Right atrium auricular region (tissue), 2 donors: ENCODE measurements at places on chromosomes 2 and 18.

DNA sequence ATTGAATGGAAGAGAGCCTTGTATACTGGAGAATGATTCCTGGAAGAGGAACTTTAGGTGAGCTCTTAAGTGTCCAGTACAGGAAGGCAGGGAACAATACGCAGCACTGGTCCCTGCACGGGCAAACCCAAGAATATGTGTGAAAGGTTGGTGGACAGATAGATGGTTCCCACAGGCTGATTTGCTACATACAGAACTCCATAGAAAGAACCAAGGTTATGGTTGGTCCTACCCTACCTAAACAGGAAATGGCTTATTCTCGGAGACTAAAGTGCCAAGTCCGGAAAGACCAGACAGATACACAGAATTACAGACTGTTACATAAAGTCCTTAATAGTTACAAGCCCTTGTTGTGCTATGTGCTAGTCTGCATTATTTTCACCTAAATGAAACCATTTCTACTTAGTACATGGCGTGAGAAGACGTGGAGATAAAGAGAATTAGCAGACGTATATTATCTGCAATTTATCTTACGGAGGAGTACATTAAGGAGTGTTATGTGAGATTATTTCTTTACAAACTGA is 1.2 kb downstream of the REV1 start:
- no peak for DNase-seq

DNA sequence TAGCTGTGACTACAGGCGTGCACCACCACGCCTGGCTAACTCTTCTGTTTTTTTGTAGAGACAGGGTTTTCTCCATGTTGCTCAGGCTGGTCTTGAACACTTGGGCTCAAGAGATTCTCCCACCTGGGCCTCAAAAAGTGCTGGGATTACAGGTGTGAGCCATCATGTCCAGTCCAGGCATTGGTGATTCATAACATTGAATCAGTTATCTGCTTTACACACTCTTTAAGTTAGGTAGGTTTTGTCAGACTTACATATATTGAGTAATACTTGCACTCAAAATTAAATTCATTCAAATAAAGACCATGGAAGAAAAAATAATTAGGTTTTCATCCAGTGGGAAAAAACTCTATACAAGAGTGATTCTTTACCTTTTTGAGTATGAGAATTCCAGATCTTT is 93.2 kb upstream of the XPO1 start:
- no peak for DNase-seq

GRCh38 chr2:13093416-13093991 is 376.8 kb downstream of the TRIB2 start:
- DNase-seq: no peak

GRCh38 chr18:28522236-28522635 is 345.3 kb upstream of the CDH2 start:
- no peak for DNase-seq

GRCh38 chr2:12948961-12949353 is 232.2 kb downstream of the TRIB2 start:
- DNase-seq: no peak

DNA sequence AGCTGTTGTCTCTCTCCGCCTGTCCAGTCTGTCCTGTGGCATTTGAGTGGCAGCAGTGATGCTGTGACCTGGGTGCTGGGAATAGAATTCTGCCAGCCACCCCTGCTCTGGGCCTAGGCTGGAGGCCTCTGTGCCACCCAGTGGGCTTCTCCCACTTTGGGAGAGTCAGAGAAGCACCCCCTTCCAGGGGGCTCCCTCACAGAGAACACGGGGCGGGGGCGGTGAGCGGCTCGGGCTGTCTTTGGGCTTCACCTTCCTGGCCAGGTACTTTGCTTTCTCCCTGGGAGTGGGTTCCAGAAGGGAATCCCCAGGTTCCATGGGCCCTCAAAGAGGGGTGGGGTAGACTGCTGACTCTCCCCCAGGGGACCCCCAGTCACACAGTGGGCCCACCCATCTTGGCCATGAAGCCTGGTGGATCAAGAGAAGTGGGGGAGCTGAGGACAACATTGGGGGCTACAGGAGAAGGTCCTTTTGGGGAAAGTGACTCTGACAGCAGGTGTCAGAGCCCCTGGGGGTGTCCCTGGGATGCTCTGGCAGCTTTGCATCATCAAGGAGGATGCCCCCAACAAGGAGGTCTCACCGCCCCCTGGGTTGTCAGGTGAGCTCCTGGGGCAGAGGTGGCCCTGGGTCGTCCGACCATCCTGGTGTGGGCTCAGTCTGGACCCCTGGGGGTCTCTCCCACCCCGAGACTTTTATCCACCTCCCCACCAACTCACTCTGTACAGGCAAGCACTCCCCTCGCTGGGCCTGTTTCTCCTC is 18.8 kb upstream of the BOK start:
- no peak for DNase-seq

GRCh38 chr2:41827354-41827971 is 220.4 kb upstream of the PKDCC start:
- no peak for DNase-seq

- DNase-seq: no peak
These were observed 247.0 kb downstream of the TWIST2 start for GRCh38 chr2:239094867-239095266.

- DNase-seq: no peak
These were observed 37.9 kb upstream of the RPL31 start for GRCh38 chr2:100964222-100964621.

DNA sequence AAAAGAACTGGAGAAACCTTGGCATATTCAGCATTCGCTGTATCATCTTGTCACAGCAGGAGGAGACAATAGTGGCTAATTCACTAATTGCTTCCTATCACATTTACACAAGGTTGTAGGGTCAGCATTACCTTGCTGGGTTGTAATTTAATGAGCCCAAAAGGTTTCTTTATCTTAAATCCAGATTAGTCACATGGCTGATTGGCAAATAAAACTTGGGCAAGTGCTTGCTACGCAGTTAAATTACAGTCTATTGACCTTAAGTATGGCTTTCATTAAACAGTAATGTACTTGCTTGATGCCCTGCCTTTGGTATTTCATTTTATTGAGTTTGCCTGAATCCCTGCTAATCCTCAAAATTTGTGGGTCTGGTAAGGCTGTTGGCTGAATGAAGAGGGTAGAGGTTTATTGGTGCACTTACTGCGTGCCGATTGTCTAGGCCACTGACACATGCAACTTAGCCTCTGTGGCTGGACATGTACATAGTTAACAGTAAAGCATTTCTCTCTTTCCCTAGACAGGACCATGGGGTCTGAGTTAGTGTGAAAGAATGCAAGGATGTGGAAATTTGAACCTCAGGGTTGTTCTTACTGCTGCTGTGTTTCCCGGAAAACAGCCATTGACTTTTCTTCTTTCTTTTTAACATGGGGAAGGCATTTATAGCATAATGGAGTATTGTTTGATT is 34.3 kb downstream of the FMNL2 start:
- DNase-seq: no peak

DNA sequence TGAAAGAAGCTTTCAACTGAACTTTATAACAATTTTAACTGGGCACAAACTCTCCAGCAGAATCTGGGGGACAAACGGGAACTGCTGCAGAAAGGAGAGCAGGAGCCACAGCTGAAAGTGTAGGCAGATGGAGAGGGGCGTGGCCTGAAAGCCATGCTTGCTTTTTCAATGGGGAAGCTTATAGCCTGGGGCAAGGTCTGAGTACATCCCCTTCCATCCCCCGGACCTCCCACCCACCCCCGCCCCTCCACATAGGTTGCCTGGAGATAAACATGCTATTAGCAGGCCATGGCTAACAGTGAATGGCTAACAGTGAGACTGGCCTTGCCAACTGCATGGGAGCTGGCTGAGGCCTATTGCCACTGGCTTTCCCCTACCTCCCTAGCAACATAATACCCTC is 317.9 kb upstream of the TANK start:
- no peak for DNase-seq

GRCh38 chr2:203501873-203502272 is 33.2 kb downstream of the RAPH1 start:
- DNase-seq: no peak

DNA sequence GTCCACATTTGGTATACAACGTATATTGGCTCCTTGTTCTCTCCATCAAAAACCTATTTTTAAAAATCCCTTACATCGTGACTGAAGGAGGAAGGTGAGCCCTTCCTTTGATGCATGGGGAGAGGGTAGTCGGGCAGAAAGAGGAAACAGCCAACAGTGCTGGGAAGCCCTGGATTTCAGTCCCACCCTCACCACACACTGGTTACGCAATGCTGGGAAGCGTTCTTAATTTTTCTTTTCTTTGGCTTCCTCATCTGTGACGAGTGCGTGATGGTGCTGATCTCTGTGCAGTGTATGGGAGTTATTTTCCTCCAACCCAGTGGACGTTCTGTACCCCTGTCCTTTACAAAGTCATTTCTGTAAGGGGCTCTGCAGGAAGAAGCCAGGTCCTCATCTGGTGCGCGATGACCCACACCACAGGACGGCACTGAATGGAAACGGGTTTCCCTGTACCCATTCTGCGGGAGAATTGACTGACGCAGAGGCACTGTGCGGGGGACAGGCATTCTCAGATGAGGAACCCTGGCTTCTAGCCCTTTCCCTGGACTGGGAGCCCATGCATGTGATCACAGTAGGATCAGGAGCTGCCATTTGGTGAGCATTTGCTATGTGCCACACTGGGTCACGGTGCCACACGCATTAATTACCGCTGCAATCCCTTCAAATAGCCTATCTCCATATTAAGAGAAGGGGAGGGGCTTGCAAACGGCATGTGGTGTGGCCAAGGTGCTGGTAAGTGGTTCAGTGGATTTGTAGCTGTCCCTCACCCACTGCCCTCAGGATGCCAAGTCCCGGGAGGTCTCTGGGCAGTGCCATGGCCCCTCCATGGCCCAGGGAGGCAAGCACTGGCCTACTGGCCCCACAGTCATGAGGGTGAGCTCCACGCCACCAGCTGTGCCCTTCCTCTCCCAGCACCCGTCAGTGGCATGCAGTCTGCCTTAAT is 4.3 kb downstream of the COLEC11 start:
- peak; percentile 59 for DNase-seq

DNA sequence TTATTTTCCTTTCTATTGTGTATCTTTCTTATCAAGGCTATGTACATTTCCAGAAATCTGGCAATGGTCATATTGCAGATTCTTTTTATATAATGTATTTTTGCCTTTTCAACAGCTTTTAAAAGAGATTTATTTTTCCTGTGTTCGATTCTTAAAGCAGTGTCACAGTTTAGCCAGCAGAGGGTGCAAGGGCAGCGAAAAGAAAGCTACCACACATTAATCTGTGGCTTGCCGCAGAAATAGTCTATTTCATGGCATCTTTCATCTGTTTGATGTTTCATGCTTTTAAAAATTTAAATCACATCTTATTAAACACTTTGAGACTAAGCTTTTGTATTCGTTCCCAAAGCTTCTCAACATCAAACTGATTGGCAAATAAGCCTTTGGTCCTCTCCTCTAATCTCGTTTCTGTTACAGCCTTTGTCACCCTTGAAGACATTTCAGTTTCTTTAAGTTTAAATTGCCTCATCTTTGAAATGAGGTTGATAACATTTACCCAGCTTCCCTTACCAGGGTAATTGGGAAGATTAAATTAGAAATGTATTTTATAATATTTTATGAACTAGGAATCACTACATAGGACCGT is 73.3 kb downstream of the PIK3C3 start:
- no peak for DNase-seq

DNA sequence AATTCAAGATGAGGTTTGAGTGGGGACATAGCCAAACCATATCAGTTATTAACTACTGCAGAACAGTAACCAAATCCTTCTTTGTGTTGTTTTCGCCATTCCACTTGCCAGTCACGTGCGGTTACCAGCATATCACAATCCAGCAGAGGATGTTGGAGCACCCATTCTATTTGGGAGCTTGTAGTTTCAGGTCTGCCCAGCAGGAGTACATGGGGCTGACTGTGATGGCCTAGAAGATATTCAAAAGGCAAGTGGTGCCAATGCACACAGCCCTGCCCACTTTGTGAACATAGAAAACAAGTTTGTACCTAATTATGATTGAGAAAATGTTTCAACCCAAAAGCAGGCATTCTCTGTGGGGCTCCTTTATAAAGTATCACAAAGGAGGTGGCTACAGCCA is 57.0 kb downstream of the ZNF519 start:
- DNase-seq: no peak

GRCh38 chr2:233112329-233112728 is 52.2 kb downstream of the INPP5D start:
- DNase-seq: no peak

GRCh38 chr2:108918156-108918874 is 70.7 kb downstream of the EDAR start:
- no peak for DNase-seq

DNA sequence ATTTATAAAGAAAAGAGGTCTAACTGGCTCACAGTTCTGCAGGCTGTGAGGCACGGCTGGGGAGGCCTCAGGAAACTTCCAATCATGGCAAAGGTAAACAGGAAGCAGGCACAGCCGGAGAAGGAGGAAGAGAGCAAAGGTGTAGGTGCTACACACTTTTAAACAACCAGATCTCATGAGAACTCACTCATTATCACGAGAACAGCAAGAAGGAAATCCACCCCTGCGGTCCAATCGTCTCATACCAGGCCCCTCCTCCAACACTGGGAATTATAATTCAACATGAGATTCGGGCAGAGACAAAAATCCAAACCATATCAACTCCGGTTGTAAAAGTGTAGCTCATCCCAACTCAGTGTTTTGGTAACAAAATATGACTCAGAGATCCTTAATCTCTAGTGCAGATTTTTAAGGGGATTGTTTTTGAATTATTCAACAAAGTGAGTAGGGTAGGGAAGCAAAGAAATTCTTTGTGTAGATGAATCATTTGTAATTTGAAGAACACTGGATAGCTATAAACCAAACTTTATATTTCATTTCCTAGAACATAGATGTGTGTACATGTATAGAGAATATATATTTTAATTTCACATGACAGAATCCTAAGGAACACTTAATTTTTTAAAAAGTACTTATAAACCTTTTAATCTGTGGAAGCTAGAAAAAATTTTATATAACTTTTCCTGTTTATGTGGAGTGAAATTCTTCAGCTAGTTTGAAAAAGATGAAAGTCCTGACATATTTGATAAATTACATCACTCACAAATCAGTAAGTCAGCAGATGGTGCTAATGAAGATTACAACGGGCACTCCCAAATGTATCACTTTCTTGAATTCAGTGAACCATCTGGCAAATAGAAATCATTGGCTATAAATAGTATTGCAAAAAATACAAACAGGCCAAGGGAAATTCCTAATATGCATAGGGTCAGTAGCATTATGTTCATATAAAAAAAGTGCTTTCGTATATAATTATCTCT is 130.1 kb downstream of the OLA1 start:
- DNase-seq: no peak

DNA sequence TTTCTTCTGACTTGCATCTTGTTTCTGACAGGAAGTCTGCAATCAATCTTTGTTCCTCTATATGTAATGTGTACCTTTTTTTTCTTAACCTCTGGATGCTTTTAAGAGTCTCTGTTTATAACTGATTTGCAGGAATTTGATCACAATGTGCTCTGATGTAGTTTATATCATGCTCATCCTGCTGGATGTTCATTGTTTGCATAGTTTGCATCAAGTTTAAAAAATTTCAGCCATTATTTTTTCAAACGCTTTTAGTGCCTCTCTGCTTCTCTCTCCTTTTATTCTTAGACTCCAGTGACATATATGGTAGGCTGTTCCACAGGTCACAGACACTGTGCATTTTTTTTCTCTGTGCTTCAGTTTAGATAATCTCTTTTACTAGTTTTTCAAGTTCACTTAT is 23.9 kb downstream of the RBKS start:
- DNase-seq: no peak

GRCh38 chr18:21550510-21550970 is 50.0 kb downstream of the ESCO1 start:
- DNase-seq: no peak

- no peak for DNase-seq
These were observed 89.9 kb downstream of the OXER1 start for GRCh38 chr2:42673989-42674579.

- DNase-seq: no peak
These were observed 414.1 kb upstream of the MYT1L start for GRCh38 chr2:2744958-2745715.

GRCh38 chr2:27071990-27072830 is 756 bp upstream of the OST4 start:
- DNase-seq: no peak
